ENCODE measurements at places on chromosomes 4 and X. TPM values are rescaled to one million over a fixed set of nuclear protein-coding genes. Genes with fewer than 3 reads are reported as not detected.

DNA sequence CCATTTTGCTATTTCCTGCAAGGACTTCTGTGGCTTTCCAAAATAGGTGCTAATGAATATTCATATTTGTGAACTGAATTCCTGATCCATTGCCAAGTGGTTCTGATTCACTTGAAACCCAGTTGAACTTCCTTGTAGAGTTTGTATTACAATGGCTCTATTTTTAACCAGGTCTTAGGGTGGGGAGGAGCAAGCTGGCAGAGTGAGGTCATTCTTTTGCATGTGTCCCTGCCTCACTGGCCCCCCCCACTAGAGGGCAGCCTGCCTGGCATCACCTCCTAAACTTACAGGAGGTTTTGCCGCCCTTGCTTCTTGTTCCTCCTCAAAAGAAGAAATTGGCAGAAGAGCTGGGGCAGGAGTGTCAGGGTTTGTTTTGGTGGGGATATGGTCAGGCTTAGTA lies 10.5 kb downstream of the PTTG2 start:
- peak; percentile 78 for DNase-seq

DNA sequence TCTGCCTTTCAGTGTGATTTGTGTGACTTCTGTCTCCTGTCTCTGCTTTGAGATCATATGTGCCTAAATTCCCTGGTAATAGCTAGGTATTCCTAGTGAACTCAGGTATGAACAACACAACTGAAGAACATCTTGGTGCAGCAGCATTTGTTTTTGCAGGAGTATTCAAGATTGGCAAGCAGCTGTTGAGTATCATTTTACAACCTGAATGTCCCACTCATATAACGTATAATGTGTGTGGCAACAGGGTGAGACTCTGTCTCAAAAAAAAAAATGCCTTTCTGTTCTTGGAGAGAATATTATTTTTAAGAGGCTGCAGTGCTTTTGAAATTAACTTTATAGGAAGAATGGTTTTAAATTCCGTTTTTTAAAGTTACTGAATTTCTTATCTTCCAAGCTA lies 7.7 kb downstream of the LSM6 start:
- DNase-seq = no peak

- DNase-seq = peak; percentile 38
Measured at GRCh38 chr4:113292371-113293042, 243.1 kb downstream of the ANK2 start.

GRCh38 chrX:102593367-102593766 lies 5.9 kb upstream of the ARMCX5 start:
- no peak for DNase-seq

GRCh38 chrX:24204958-24205357 lies 55.4 kb downstream of the ZFX start:
- no peak for DNase-seq

DNA sequence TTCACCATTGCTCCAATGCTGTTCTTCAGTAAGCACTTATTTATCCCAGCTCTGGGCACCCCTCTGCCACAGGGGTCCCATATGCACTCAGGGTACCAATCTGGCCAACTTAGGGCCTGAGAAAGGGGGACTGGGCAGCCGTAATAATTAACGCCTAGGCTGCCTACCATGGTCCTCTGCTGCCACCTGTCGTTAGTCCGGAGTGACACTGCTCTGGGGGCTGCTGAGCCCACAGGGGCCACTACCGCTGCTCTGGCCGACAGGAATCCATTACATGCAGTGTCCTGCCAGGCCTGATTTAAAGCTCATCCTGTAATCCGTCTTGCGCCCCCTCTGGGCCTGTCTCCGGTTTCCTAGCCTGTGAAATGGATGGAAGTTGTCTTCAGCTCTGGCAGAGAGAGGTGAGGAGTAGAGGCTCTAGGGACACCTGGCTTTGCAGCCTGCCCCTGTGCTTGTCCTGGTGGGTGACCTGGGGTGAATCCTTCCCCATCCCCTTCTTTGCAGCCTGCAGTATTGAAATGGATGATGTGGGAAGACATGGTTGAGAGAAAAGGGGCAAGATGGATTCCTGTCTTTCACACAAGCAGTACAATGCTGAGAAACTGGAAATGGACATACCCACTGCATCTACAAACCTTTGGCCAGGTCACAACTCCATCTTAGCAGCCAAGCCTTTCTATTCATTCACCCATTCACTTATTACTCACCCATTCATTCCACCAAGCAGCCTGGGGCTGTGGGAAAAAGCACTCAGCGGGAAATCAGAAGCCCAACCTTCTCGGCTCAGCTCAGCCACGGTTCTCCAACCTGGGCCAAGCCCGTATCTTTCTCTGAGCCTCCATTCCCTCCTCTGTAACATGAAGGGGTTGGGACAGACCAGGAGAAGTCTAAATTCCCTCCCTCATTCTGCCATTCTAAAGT lies 116.3 kb upstream of the NALF2 start:
- DNase-seq = peak; percentile 46

DNA sequence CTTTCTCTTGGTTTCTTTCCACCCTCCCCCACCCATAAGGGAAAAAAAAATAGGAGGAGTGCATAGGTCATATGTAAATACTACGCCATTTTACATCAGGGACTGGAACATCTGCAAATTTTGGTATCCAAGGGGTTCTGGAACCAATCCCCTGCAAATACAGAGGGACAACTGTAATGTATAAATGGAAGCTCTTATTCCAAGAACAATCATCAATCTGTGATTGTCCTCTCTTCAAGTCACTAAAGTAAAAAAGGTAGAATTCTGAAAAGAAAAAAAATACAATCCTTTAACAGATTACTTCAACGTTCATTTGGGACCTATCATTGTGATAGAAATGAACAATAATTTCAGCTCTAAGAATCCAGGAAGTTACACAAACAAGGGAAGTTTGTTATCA lies 13.6 kb downstream of the PPA2 start:
- no peak for DNase-seq

Gene GPC4
- total RNA-seq = 6.4 TPM

Gene EPHA5
- 5.1 TPM for total RNA-seq

Gene USP17L25
- total RNA-seq = not detected

Gene NPY2R
- total RNA-seq = 0.08 TPM

Gene NBDY
- total RNA-seq = 27.5 TPM

Gene LAGE3
- 17.7 TPM for total RNA-seq

Data from left cardiac atrium (tissue), 4 donors.